Cardiac muscle cell (in vitro differentiated cells and primary cell): ENCODE measurements at places on chromosomes 16 and 17. TPM values are rescaled to one million over a fixed set of nuclear protein-coding genes. Genes with fewer than 3 reads are reported as not detected.

DNA sequence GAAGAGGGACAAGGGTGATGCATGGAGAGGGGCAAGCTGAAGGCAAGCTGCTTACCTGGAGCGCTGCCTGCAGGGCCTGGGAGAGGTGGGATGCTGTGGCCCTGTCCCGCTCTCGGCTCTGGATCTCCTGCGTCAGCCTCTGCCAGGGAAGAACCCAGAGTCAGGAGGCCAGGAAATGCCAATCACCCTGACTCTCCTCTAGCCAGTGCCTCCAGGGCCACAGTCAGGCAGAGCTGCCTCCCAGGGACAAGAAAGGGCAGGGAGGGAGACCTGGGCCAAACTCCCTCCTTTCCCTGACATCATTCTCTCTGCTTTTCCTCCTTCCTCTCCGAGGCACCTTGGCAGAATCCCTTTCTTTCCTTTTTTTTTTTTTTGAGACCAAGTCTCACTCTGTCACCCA, 11.3 kb downstream of the CDK3 start:
- DNase-seq, result no peak

MGAT5B gene
- 0.48 and 0.81 TPM in 2 replicates for total RNA-seq

- DNase-seq, result no peak
Observed at GRCh38 chr17:73268582-73269328, 7.1 kb upstream of the CPSF4L start.

DNA sequence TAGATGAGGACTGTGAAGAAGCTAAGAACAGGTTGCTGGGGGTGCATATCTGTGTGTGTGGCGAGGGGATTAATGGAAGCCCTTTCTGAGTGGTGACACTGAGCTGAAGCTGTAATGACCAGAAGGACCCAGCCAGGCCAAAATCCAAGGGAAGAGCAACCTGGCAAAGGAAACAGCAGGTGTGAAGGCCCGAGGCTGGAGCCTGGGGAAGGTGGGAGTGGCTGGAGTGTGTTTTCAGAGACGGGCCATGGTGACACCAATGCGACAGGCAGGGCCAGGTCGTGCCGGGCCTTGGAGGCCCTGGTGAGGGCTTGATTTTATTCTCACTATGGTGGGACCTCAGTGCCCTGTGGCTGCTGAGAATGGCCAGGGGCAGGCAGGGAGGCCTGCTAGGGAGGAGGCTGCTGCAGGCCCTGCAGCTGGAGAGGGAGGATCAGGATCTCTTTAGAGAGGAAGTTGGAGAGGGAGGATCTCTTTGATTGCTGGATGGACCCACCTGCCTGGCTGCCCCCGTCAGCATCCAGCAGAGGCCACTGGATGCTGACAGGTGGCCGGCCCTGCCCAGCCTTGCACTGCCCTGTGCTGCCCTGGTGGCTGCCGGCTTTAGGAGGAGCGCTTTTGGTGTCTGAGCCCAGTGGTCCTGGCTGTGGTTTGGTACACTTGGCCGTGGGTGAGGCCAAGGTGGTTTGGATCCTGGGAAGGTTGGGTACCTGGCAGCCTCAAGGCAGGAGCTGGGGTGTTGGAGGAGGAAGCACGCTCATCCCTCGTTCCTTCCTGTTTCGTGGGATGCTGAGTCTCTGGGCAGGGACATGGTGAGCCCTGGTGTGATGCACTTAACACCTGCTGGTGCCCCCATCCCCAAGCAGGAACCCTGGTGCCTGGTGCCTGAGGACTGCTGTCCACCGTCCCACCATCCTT, 188.3 kb downstream of the SEC14L1 start:
- DNase-seq, result no peak

QPRT gene
- 223 and 268 TPM in 2 replicates for total RNA-seq

DNA sequence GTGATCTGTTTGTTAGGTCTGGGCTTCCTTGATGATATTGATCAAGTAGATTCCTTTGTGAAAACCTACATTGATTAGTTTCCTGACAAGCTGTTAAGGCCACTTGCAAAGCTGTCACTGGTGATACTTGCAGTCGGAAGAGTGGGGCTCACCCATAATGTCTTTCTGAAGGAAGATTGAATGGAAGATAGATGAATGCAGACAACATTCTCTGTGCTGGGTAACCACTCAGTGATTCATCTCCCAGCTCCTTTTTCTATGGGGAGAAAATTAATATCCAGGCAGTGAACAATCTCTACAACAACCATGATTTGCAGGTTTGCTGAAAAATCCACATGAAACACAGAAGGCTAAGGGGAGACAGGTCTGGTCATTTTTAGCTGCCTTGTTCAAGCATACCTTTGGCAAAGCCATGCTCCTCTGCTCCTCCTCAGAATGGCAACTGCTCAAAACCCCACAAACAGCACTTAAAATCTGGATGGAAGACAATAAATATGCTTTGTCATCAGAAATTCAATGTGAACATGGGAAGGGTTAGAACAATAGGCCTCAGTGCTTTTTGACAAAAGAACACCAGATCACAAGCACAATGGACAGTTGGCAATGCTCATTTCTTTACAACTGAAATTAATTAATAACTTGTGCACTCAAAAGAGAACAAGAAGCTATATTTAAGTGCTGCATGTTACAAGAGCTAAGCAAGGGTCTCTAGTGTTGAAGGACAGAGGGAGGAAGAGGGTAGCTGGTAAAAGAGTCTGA, 495.4 kb downstream of the TOX3 start:
- no peak for DNase-seq

ADAD2 gene
- 0.04 TPM in 1 of 2 replicates, not detected in the other for total RNA-seq

ELMO3 gene
- 0.28 and 1.1 TPM in 2 replicates for total RNA-seq

ACSF3 gene
- 30.5 and 32.2 TPM in 2 replicates for total RNA-seq

GRCh38 chr17:39099663-39100286, 51.7 kb downstream of the PLXDC1 start:
- peak; percentile 93 for DNase-seq

DNA sequence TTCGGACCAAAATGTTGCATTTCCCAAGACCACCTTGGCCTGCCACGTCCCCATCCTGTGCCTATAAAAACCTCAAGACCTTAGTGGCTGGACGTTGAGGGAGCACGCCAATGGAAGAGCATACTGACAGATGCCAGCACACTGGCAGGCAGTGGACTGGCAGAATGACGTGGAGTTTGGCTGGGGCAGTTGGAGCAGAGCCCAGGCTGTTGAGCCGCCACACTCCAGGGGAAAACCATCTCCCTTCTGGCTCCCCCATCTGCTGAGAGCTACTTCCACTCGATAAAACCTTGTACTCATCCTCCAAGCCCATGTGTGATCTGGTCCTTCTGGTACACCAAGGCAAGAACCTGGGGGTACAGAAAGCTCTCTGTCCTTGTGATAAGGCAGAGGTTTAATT, 494.1 kb downstream of the CDH11 start:
- no peak for DNase-seq

DHX40 gene
- 53.0 and 62.6 TPM in 2 replicates for total RNA-seq

UTS2R gene
- total RNA-seq, result 4.4 and 10.8 TPM in 2 replicates

WSCD1 gene
- total RNA-seq, result 12.8 and 16.7 TPM in 2 replicates

GRCh38 chr16:85090181-85090580, 22.1 kb downstream of the CIBAR2 start:
- DNase-seq, result no peak

NOD2 gene
- 0.18 TPM in 1 of 2 replicates, not detected in the other for total RNA-seq

GRCh38 chr17:77695386-77695785, 263.1 kb upstream of the TNRC6C start:
- DNase-seq, result no peak

DNA sequence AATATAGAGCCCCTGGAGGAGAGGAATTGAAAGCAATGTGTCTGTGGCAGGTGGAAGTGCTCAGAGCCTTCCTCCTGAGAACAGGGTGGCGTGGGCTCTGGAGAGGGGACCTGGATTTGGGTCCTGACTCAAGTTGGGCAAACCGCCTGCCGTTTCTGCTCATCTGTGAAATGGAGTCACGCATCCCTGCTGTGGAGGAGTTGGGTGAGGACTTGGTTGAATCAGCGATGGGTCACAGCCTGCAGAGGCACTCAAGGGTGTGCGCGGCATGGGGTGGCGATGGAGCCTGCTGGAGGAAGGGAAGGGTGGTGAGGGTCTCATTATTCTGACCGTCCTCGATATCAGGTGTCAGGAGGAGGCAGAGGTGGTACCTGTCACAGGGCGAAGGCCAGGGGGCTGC, 3.1 kb downstream of the ADAD2 start:
- DNase-seq, result no peak

- no peak for DNase-seq
Observed at GRCh38 chr17:17526369-17526768, 30.2 kb upstream of the RASD1 start.

DNA sequence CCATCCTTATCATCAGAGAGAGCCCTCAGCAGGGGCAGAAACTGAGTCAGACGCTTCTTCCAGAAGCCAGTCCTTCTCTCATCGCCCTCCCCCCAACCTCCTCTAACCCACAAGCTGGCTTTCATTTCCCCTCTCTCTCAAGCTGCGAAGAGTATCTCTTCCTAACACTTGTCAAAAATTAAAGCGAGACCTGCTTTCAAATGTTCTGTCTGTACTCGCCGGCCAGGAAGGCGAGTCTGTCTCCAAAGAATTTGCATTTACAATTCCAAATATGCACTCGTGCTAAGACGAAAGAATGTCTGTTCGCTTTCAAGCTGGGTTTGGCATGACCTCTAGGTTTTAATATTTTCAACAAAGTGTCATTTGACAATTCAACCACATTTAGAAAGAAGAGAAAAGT, 140.4 kb downstream of the RGS9 start:
- no peak for DNase-seq

GRCh38 chr16:386641-387156, 4.9 kb upstream of the PGAP6 start:
- DNase-seq, result no peak

DNA sequence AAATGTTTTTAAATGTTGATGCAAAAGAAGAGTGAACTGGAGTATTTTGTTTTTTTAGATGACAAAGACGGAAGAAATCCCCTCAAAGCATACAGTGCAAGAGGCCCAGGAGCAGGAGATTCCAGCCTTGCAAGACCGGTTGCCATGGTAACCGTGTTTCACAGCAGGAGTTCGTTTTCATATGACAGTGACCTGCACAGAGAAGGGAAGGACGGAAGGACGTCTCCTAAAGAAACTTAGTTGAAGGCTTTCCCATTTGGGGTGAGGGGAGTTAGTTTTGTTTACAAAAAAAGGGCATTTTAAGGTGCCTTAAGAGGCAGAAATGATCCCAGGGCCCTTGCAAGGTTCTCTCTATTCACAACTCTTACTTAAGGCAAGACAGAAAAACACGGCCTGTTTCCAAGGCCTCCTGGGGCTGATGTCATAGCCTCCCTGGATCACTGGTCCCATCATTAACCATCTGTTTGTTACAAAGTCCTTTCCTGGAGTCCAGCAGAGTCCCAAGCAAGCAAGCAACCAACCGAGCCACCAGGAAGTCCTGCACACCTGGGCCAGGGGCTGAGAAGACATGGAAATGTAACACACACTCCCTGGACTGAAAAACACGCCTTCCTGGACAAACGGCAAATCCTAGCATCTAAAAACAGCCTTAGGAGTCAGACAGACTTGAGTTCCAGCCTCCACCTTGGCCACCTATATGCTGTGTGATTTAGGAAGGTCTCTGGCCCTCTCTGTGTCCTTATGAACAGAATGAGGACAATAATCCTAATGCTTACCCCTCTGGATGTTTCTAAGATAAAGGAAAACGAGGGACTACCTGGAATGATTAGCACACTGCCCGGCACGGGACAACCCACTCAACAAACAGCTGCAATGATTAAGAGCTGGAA, 30.3 kb upstream of the RPH3AL start:
- DNase-seq, result peak; percentile 61

KRTAP4-9 gene
- not detected in 2 replicates for total RNA-seq

DNA sequence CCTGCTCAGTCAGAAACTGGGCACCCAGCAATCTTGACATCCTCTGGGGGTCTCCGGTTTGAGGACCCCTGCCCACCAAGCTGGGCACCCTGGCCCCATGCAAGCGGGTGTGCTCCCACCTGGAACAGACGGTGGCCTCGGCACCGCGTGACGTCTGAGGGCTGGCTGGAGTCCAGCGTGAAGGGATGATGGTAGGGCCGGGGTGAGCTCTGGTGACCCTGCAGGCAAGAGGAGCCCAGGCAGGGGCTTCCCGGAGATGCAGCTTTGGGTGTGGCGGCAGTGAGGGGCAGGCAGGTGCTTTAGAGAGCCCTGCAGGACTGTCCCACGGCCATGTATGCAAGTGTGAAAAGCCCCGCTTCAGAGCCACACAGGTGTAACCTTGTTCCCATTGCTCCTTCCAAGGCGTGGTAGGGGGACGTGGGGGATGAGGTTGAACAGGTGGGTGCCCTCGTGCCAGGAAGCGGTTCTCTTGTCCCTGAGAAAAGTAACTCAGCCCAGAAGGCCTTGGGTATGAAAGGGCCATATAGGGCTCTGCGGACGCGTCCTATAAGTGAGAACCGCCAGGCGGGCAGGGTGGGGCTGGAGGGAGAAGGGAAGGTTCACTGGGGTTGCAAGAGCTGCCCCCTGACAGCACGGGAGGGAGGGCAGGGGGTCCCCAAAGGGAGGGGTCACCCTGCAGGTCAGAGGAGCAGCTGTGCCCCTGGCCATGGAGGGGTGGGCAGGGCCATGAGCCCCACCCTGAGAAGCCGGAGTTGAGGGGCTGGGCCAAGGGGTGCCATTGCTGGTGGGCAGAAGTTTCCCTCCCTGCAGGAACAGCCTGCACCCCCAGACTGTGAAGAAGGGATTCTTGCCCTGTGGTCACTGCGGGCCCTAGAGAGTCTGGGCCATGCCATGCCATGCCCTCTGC, 9.2 kb downstream of the RGS11 start:
- no peak for DNase-seq

- no peak for DNase-seq
Observed at GRCh38 chr16:3475604-3476375, 19.5 kb downstream of the C16orf90 start.

MMP25 gene
- total RNA-seq, result 0.03 TPM in 1 of 2 replicates, not detected in the other

GRCh38 chr16:71216714-71217113, 13.8 kb downstream of the HYDIN start:
- no peak for DNase-seq

NPIPB6 gene
- total RNA-seq, result 1.1 and 4.9 TPM in 2 replicates

CLEC19A gene
- total RNA-seq, result not detected in 2 replicates

SECTM1 gene
- 0.56 TPM in 1 of 2 replicates, not detected in the other for total RNA-seq

GRCh38 chr17:38904892-38905291, 20.5 kb upstream of the LASP1NB start:
- DNase-seq, result no peak

NACA2 gene
- total RNA-seq, result not detected in 2 replicates

GRCh38 chr16:64290461-64290860, 831.4 kb downstream of the CDH11 start:
- no peak for DNase-seq

- no peak for DNase-seq
Observed at GRCh38 chr17:77786740-77787505, 171.6 kb upstream of the TNRC6C start.

FOXN1 gene
- 0.06 and 0.18 TPM in 2 replicates for total RNA-seq

- no peak for DNase-seq
Observed at GRCh38 chr16:20767577-20767976, 3.8 kb downstream of the ACSM3 start.

GRCh38 chr16:17578981-17579874, 108.5 kb upstream of the XYLT1 start:
- peak; percentile 84 for DNase-seq

NPIPA2 gene
- 1.3 and 2.1 TPM in 2 replicates for total RNA-seq

CDRT15 gene
- total RNA-seq, result not detected in 2 replicates

DNA sequence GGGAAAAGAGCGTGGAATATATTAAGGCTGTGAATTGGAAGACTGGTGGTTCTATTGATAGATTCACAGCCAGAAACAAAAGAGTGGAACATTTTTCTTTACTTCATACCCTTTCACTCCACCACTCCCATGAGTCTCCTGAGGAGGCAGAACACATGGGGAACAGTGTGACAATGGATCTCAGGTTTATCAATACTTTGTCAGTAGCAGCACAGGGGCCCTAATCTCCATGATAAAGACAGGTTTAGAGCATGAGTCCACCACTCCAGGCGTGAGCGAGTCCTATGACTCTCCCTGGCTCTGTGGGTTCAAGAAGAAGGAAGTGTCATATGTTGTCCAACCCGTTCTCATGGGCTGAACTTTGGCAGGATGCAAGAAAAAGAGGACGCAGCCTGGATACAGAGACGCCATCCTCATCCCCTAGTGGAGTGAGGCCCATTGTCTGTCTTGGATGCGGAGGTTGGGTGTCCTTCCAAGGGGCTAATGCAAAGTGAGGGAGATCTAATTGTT, 361.2 kb downstream of the TMEM114 start:
- no peak for DNase-seq
